Activated CD4-positive, alpha-beta T cell treated with anti-CD3 and anti-CD28 coated beads, Interleukin-2, Interleukin-4, amounts not matched to agents 100 ng/mL and 50 ng/mL, durations not matched to agents 16 hours and 8 hours (primary cell): ENCODE measurements at places on chromosomes 2 and 18.

DNA sequence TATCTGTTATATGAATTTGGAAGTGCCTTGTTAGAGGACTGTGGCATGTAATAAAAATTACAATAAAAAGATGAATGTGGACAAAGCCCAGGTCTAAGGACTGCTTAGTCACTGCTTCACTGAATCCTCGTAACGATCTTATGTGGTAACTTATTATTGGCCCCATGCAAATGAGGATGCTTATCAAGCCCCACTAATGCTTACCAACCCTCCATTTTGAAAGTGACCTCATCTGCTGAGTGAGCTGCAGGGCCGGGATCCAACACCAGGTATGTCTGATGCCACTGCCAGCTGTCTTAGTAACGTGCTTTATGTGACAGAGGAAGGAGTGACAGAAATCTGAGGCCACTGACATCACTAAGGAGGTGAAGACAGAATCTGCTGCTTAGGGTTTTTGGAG is 65.3 kb upstream of the CCDC85A start:
- DNase-seq = no peak

DNA sequence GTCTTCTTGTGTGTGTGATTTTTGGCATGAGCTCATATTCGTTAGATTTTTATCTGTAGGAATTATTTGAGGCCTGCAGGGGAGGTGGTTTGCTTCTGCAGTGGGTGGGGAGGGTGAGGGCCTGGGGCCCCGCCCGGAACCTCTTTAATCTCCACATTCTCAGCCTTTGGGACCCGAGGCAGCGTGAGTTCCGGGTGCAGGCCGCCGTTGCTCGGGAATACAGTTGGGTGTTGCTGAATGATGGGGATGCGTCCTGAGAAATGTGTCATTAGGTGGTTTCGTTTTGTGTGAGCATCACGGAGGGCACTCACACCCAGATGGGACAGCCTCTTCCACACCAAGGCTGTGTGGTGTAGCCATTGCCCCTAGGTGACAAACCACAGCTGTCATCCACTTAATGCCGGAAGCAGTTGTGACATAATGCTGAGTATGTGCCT is 13.7 kb upstream of the GAL3ST2 start:
- peak; percentile 93 for DNase-seq

DNA sequence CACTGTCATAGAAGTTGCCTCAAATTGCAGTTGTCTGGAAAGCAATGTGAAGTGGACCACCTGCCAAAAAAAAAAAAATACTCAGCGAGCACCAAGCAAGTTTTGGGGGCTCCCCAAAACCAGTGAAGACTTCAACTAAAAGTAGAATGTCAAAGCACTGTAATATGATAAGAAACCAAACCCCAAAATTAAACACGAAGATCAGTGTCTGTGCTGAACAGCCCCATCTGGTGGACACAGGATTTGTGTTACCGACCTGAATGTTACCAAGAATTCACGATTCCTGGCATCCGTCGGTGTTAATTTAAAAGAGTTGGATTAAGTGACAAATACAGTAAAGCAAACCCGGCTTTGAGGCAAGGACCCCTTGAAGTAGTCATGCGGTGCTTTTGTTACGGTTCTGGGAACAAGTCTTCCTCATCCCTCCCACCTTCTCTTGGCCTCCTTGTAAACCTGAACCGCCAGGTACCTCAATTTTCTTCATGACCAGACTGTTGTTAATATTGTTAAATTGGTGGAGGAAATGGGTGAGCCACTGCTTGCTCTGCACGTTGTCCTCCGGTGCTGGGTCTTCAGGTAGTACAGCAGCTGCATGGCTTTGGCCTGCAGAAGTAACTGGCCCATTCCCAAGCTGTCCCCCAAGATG is 31.3 kb upstream of the SSB start:
- peak; percentile 72 for DNase-seq

GRCh38 chr2:111656894-111657293 is 227.1 kb downstream of the ANAPC1 start:
- DNase-seq = no peak

DNA sequence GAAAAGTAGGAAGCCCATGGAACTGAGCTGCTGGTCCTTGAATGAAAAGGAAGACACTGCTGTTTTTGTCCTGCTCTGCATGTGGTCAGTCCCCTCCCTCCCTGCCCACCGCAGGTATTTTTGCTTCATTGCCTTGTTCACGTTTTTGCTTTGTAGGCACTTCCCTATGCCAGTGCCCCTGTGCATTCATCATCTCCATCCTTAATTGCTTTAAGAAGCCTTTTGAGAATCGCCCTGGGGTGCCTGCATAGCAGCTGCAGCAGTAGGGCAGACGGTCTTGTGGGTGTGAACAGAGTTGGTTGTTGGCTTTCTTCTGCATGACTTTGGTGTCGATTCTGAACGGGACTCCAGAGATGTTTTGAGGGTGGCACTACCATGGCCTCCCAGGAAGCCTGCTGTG is 97.0 kb downstream of the CABLES1 start:
- DNase-seq = no peak

DNA sequence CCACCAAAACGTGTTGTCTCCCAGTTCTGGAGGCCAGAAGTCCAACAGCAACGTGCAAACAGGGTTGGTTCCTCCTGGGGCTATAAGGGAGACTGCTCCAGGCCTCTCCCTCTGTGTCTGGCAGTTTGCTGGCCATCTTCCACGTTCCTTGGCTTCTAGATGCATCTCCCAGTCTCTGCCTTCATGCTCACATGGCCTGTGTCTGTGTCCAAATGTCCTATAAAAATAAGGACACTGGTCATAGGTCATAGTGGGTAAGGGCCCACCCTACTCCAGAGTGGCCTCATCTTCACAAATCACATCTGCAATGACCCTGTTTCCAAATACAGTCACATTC is 69.4 kb upstream of the TAF1B start:
- DNase-seq = no peak

GRCh38 chr2:38156436-38156835 is 80.5 kb upstream of the CYP1B1 start:
- no peak for DNase-seq

DNA sequence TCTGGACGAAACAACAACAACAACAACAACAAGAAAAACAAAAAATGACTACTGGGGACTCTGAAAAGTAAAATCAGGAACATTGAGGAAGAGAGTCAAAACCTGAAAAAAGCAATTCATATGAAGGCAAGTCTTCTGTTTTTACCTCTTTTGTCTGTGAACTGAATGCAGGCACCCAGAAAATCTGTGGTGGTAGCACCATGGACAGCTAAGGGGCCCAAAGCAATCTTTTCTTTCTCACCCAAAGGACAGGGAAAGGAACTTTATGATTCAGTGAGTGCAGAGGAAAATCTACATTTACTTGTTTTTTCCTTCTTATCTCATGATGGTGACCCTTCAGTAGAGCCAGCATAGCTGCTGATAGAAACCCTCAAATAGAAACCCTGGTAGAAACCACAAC is 10.4 kb downstream of the ALK start:
- no peak for DNase-seq
